ENCODE measurements at places on chromosomes 11 and 22.

GRCh38 chr11:70210530-70210929 lies 7.4 kb downstream of the FADD start:
- no peak for DNase-seq

DNA sequence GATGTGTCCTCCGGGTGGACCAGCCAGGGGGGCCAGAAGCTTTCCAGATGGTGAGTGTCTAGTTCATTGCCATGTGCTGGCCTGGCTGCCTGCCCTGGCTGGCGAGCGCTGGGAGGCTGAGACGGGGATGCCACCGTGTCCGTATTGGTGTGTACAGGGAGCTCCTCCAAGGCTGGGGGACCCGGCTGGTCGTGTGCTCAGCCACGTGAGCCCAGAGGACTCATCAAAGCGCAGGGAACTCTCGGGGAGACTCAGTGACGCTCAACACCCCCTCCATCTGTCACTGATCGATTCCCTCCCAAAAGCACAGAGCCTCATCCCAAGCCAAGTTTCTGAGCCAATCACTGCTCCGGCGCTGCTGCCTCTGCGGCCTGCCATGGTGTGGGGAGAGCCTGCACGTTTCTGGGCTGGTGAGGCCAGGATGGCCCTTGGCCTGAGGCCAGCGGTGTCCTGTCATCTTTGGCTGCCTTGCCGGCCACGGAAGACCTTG lies 423.7 kb downstream of the SHANK2 start:
- no peak for DNase-seq

DNA sequence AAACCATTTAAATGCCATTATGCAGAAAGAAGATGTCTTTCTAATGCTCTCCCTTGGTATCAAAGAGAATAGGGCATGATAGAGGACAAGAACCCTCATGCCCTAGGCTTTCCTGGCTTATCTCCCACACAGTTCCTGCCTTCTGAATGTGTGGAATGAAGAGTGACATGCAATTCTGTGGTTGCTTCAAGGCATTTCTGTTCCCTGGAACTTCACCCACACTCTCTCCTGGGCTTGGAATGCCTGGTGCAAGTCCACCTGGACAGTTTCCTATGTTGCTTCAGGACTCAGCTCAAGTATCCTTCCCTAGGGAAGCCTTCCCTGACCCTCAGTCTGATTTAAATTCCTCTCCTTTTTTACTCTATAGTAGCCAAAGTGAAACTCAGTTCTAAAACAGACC lies 53.8 kb upstream of the DRD2 start:
- peak; percentile 93 for DNase-seq

- no peak for DNase-seq
Measured at GRCh38 chr11:8347978-8348377, 84.3 kb upstream of the LMO1 start.

GRCh38 chr11:65427691-65428577 lies 5.3 kb downstream of the NEAT1 start:
- no peak for DNase-seq

GRCh38 chr11:66232769-66233168 lies 35.7 kb upstream of the RAB1B start:
- DNase-seq = no peak

- no peak for DNase-seq
Measured at GRCh38 chr11:96061069-96061468, 137.2 kb upstream of the MTMR2 start.

DNA sequence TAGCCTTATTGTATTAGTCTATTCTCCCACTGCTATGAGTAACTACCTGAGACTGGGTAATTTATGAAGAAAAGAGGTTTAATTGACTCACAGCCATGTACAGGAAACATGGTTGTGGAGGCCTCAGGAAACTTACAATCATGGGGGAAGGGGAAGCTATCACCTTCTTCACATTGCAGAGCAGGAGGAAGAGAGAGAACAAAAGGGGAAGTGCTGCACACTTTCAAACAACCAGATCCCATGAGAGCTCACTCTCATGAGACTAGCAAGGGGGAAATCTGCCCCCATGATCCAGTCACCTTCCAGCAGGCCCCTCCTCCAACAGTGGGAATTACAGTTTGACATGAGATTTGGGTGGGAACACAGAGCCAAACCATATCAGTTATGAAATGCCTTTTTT lies 179.4 kb downstream of the ARHGAP42 start:
- no peak for DNase-seq

GRCh38 chr22:33909911-33910310 lies 10.4 kb downstream of the LARGE1 start:
- DNase-seq = no peak

DNA sequence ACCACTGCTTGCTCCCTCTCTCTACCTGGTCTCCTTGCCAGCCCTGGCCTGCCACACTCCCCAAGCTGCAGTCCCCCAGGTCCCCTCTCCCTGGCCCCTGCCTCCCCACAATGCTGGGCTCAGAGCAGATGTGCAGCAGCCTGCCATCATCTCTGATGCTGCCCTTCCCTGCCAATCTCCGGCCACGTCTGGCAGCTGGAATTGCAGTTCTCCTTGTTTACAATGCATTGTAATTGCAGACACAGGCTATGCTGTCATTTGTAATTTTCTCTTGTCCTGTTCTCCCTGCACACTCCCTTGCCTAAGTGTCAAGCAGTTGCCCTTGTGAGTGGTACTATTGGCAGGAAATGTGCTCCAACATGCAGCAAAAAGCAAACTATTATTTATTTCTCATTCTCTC lies 222.3 kb downstream of the NTM start:
- no peak for DNase-seq

DNA sequence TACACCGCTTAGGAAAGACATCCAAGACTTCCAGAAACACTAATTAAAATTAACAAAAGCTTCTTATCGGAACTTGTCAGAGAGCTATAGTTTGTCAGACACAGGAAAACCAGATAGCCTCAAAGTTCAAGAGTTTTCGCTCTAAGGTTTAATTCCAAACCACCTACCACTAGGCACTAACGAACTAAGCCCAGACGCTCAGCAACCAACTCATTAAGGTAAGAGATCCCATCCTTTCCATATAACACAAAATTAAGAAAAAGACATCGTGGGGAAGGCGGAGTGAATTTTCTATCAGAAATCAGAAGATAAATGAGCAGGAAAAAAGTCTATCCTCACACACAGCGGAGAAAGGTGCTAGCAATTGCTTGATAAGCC lies 382 bp downstream of the IMMP1L start:
- no peak for DNase-seq

DNA sequence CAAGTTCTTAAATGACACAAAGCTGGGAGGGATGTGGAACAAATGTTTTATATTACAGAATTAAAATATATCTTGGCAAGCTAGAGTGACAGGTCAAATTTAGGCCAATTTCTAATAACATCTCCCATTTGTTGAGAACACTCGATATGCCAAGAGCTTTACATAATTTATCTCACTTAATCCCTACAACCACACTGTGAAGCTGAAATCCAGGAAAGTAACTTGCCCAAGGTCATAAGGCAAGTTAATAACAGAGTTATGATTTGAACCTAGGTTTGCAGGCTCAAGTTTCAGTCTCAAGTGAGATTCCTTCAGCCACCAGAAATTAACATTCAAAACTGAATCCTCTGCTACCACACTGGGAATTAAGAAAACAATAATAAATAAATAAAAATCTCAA lies 38.3 kb downstream of the RAB30 start:
- DNase-seq = no peak

DNA sequence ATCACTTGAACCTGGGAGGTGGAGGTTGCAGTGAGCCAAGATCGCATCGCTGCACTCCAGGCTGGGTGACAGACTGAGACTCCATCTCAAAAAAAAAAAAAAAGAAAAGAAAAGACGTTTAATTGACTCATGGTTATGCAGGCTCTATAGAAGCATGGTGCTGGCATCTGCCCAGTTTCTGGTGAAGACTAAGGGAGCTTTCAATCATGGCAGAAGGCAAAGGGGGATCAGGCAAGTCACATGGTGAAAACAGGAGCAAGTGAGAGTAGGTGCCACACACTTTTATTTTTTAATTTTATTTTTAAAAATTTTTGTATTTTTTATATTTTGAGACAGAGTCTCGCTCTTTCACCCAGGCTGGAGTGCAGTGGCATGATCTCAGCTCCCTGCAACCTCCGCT lies 8.4 kb upstream of the PATZ1 start:
- DNase-seq = no peak

- peak; percentile 68 for DNase-seq
Measured at GRCh38 chr11:93005239-93005638, 35.8 kb downstream of the MTNR1B start.

DNA sequence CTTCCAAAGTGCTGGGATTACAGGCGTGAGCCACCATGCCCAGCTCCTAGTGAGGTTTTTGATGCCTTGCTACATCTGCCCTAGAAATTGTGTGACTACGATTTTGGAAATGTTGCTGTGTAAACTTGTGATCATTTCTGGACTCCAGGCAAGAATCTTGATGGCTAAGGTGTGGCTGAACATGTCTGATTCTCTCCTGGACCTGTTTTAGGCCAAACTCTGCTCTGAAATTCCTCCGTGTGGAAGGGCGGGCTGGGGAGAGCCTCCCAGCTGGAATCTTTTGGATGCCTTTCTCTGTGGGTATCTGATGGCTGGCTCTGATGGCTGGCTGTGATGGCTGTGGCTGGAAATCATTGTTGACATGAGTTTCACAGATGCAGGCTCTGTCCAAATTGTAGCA lies 8.2 kb downstream of the PNPLA3 start:
- no peak for DNase-seq

DNA sequence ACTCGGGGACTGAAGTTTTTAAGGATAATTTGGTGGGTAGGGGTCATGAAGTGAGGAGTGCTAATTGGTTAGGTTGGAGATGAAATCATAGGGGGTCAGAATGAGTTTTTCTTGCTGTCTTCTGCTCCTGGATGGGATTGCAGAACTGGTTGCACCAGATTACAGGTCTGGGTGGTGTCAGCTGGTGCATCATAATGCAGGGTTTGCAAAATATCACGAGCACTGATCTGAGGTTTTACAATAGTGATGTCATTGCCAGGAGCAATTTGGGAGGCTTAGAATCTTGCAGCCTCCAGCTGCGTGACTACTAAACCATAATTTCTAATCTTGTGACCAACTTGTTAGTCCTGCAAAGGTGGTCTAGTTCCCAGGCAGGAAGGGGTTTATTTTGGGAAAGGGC lies 46.4 kb upstream of the CALCB start:
- DNase-seq = no peak

DNA sequence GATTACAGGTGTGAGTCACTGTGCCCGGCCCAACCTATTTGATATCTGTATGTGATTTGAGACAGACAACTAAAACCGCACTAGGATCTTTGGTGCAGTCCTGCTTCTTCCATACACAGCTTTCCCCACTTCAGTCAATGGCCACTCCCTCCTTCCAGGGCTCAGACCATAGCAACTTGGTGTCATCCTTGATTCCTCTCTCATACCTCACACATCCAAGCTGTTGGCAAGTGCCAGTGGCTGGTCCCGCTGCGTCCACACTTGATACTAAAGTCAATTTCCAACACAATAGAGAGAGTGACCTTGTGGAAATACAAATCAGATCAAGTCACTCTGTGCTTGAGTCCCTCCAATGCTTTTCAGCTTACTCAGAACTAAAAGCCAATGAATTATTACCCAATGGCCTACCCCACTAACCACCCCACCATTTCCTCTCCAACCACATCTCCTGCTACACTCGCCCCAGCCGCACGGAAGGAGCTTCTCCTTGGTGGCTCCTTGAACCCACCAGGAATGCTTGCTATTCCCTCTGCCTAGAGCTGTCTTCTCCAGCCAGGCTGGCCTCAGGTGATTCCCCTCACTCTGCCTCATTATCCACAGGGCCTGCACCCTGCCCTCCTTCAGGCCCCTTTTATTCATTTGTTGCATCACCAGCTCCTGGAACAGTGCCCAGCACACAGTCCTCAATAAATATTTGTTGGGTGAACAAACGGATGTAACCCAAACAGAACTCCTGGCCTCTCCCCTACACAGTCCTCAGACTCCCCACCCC lies 12.9 kb downstream of the ABTB2 start:
- DNase-seq = no peak

- no peak for DNase-seq
Measured at GRCh38 chr11:96579656-96580055, 189.8 kb downstream of the JRKL start.

GRCh38 chr11:66653123-66653522 lies 14.6 kb downstream of the RBM4 start:
- DNase-seq = no peak

DNA sequence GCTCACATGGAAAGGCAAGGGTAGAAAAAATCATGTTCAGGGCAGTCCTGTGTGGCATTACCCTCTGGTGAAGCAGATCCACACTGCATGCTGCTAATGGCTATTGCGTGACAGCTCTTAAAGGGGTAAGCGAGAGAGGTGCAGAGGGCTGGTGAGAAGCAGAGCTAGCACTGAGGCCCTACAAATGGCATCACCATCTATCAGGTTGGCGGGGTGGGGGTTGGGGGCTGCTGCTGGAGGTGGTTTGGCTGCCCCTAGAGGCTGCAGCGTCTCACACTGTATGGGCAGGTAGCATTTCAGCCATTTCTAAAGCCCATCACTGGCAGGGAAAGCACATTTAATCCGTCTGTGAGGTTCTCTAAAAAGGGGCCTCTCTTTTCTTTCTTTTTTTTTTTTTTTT lies 16.9 kb upstream of the TMA7B start:
- DNase-seq = no peak

DNA sequence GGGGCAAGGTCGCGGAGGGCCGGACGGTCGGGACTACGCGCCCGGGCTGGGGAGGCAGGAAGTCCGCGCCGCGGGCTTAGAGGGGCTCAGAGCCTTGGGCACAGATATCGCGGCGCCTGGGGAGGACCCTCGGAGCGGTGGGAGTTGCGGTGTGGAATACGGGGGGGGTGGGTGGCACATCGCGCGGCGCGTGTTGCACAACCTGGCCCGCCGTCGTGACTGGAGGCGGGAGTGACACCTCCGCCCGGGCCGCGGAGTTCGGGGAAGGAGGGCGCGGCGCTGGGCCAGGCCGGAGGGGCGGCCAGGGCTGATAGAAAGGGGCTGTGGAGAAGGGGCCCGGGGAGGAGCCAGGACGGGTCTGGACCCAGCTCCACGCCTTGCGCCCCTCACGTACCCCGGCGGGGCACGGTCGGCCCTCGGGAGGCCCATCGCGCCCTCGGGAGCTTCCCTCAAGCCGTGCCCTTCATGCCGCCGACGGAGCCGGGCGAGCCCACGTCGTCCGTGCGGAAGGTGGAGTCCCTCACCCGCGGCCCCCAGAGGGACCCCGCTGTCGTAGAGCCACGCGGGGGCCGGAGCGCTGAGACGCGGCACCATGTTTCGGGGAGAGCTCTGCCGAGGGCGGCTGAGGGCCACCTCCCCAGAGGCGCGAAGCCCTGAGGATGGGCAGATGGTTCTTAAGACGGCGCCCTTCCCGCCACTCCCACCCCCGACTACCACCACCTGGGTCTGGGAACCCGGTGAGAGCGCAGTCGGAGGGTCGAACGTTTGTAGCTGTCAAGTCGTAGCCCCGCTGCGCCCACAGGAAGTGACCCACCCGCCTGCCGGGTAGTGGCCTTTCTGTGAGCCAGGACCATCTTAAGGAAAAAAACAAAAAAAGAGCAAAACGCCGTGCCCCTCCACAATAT lies 729 bp downstream of the IL17RA start:
- DNase-seq = no peak

- no peak for DNase-seq
Measured at GRCh38 chr11:12546660-12547059, 127.6 kb upstream of the TEAD1 start.

Data from keratinocyte (primary cell).